Fibroblast of lung (primary cell): ENCODE measurements at places on chromosomes 5 and 9. TPM values are rescaled to one million over a fixed set of nuclear protein-coding genes. Genes with fewer than 3 reads are reported as not detected.

DNA sequence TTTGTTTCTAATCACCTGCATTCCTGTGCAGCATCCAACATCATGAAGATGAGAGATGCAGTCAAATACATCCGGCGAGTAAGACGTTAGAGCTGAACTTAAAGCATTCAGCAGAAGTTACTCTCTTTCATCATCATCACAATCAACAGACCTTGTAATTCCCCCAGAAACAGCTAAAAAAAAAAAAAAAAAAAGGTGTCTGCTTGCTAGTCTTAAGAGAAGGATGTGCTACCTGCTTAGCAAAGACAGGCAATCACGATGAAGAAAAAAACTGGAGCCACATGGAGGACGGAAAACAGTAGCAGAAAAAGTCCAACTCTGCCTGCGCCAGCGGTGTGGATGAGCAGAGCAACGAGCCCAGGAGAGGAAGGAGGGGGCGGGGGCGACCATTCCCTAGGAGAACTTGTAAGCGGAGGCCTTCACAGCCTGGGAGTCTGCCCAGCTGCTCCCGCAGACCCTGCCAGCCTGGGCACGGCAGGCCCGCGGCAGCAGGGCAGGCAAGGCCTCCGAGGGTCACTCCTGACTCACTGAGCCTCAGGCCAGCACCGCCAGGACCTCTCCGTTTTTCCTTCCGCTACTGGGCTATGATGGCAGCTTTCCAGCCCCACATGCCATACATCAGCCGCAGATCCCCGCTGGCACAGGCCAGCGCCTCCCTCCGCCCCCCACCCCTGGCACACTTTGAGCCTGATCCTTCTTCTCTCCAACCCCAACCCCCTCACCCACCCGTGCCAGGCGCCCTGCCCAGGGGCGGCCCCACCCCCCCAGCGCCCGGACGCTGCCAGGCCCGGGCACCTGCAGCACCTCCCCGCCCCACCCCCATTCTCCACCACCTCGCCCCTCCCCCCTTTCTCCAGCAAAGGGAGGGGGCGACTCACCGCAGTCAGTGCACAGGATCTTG, 1.4 kb downstream of the NRG2 start:
- H3K4me1 ChIP-seq = no peaks in the 10 kb centered on the region
- H3K27ac ChIP-seq = no peak overlapping the region
- peak overlapping the region; percentile 68 for H3K4me3 ChIP-seq
- peaks cover 5% of the 10 kb centered on the region for H3K27me3 ChIP-seq

- H3K27me3 ChIP-seq = no peaks in the 10 kb centered on the region
- H3K36me3 ChIP-seq = no peaks in the 10 kb centered on the region
- DNase-seq = peak; percentile 90
- peaks cover 16% of the 10 kb centered on the region for H3K4me1 ChIP-seq
- peak within 1 kb of the TSS; percentile 77 for H3K27ac ChIP-seq
These were observed at the start of gene COL5A1 for GRCh38 chr9:134641173-134641989. Gene COL5A1 (plus strand): TSS chr9:134641803. CDS start chr9:134642188, 385 bp downstream.

- H3K36me3 ChIP-seq = no peaks in the 10 kb centered on the region
- no peaks in the 10 kb centered on the region for H3K27me3 ChIP-seq
- no peak overlapping the region for H3K27ac ChIP-seq
- no peak overlapping the region for H3K4me3 ChIP-seq
- DNase-seq = no peak
These were observed 86.8 kb downstream of the KCNT1 start for GRCh38 chr9:135788576-135789300.

- peaks cover 24% of the 10 kb centered on the region for H3K4me1 ChIP-seq
- peaks cover 5% of the 10 kb centered on the region for H3K36me3 ChIP-seq
- H3K4me3 ChIP-seq = no peak overlapping the region
- no peak for DNase-seq
These were observed 137.4 kb upstream of the OTULINL start for GRCh38 chr5:14444161-14444560.

DNA sequence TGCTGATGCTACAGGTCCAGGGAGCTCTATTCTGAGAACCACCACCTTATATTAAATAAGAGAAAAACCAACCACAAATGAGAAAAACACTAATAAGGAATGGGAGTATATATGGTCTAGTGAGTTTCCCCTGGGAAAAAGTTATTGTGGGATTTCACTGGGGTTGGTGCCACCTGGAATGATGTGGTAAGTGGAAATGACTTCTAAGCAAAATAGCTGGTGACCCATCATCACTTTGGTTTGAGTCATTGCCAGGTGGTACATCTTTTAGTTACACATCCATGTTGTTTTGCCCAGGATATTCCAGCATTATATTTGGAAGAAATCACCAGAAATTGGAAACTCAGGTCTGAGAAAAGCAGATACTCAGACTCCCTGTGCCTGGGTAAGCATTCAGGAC, 437.3 kb downstream of the DTWD2 start:
- no peaks in the 10 kb centered on the region for H3K27me3 ChIP-seq
- peak; percentile 2 for DNase-seq
- H3K27ac ChIP-seq = no peak overlapping the region
- no peaks in the 10 kb centered on the region for H3K36me3 ChIP-seq

DNA sequence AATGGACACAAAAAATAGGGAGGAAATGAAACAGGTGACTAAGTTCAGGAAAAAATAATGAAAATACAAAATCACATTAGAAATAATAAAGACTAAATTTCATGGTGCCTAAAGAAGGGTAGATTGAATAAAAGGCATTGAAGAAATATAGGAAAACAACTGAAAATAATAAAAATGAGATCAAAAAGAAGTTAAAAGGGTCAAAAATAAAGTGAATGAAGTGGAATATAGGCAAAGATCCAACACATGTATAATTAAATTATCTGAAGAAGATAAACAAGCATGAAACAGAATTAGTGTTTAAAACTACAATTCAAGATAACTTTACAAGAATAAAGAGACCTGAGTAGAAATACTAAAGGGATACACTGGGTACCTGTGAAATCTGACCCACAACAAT, 87.6 kb downstream of the SUSD1 start:
- H3K27ac ChIP-seq = no peak overlapping the region
- DNase-seq = no peak
- H3K4me3 ChIP-seq = no peak overlapping the region
- no peaks in the 10 kb centered on the region for H3K4me1 ChIP-seq
- no peaks in the 10 kb centered on the region for H3K36me3 ChIP-seq

GRCh38 chr5:11602298-11602697, 301.9 kb downstream of the CTNND2 start:
- no peak for DNase-seq
- no peaks in the 10 kb centered on the region for H3K36me3 ChIP-seq
- H3K4me3 ChIP-seq = no peak overlapping the region

NTNG2 gene
- polyA plus RNA-seq = 0.26 and 1.3 TPM in 2 replicates

CARD6 gene
- polyA plus RNA-seq = 8.1 and 8.7 TPM in 2 replicates

RORB gene
- 0.20 and 0.24 TPM in 2 replicates for polyA plus RNA-seq

LRRTM2 gene
- 0.33 and 1.8 TPM in 2 replicates for polyA plus RNA-seq

FGFR4 gene
- 5.6 and 28.4 TPM in 2 replicates for polyA plus RNA-seq

PFN3 gene
- not detected in 2 replicates for polyA plus RNA-seq

NR6A1 gene
- 0.07 and 0.25 TPM in 2 replicates for polyA plus RNA-seq
